ENCODE measurements at places on chromosomes 2 and 18.

- no peaks in the 10 kb centered on the region for H3K36me3 ChIP-seq
- no peaks in the 10 kb centered on the region for H3K27me3 ChIP-seq
- H3K4me1 ChIP-seq: peaks cover 4% of the 10 kb centered on the region
- no peak overlapping the region for H3K4me3 ChIP-seq
- H3K27ac ChIP-seq: no peak overlapping the region
- DNase-seq: no peak
Measured at GRCh38 chr18:9961041-9961440, 47.2 kb downstream of the VAPA start.

GRCh38 chr2:207317378-207317984, 151.7 kb upstream of the KLF7 start:
- no peak for DNase-seq

DNA sequence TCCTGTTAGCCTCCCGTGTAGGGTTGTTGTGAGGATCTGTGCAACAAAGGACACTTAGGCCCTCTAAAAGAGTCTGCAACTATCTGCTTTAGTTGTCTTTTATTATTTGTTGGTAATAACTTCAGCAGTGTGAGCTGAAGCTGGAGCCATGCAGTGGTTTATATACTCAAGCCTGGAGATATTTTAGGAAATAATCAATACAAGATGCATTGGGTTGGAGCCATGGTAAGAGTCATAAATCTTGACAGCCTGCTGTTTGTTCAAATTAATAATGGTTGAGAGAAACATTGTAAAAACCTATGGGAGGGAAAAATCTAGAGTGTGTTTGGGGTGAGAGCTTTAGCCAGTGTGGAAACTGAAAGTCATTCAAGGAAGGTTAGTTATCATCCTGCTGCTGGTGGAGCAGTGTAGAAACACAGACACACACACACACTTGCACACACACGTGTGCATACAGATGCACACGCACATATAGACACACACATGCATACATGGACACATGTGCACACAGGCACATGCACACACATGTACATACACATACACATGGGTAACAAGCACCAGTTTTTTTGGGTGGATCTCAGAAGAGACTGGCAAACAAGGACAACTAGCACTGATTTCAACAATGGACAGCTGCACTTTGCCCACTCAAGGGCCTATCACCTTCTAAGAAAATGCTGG, 51.0 kb downstream of the ACOXL start:
- H3K4me1 ChIP-seq: no peaks in the 10 kb centered on the region
- H3K27me3 ChIP-seq: no peaks in the 10 kb centered on the region

- no peak overlapping the region for H3K4me3 ChIP-seq
- no peaks in the 10 kb centered on the region for H3K27me3 ChIP-seq
- H3K4me1 ChIP-seq: no peaks in the 10 kb centered on the region
- H3K27ac ChIP-seq: no peak overlapping the region
- no peaks in the 10 kb centered on the region for H3K36me3 ChIP-seq
Measured at GRCh38 chr2:39368846-39369245, 68.2 kb downstream of the MAP4K3 start.

DNA sequence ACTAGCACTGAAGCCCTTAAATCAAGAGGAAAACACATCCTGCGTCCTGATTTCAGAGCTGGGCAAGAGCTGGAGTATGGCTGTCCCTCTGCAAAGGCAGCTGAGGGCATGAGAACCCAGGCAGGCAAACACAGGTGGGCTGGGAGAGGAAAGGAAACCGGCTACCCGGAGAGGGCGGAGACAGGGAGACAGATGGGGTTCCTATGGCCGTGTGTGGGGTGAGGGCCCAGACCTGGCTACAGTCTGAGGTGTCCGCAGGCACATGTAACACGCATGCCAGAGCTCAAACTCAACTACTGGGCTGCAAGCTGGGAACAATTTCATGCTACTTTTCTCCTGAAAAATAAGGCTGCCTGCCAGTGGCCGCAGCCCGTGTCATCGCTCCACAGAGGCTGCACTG, 2.7 kb downstream of the COPS9 start:
- DNase-seq: no peak
- H3K27me3 ChIP-seq: no peaks in the 10 kb centered on the region
- H3K36me3 ChIP-seq: peaks cover 35% of the 10 kb centered on the region
- no peaks in the 10 kb centered on the region for H3K4me1 ChIP-seq
- no peak overlapping the region for H3K4me3 ChIP-seq
